ENCODE measurements at places on chromosomes 1 and 21.

- DNase-seq, result no peak
Measured at GRCh38 chr1:162502928-162503327, 5.3 kb downstream of the UHMK1 start.

DNA sequence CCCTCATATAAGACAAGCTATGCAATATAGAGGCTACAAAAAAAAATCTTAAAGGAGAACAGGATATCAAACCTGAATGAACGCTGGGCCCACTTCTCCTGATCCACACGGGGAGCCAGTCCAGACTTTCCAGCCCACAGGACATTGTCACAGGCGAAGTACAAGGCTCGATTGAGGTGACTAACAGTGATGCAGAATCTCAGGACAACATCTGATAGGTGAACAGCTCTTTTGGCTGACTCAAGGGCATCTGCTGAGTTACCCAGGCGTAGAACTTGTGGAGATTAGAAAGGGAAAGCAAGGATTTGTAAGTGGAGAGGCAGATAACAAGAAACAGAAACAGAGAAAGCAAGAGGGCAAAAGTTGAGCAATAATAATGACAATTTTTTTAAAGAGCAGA, 1.8 kb downstream of the PEX11B start:
- DNase-seq, result no peak

- no peak for DNase-seq
Measured at GRCh38 chr1:32775640-32776337, 41.4 kb downstream of the YARS1 start.

DNA sequence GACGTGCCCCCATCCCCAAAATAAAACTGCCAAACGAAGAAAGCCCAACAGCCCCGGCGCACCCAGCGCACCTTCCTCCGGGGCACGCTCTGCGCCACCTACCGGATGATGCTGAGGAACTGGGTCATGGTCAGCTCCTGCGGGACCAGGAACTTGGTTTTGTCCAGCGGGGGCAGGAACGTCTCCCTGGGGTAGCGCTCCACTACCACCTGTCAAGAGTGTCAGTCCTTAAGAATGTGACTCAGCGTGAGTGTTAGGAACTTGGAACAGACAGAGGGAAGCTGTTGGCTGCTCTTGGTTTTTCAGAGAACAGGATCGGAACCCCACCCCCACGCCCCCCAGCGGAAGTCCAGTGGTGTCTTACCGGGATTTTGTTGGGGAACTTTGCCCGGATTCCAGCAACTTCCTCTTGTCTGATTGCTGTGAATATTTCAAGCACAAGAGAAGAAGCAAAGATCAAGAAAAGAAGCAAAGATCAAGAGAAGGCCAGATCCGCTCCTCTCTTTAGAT, 431 bp downstream of the MAP1LC3C start:
- DNase-seq, result no peak

GRCh38 chr1:53543778-53544695, 84.8 kb downstream of the DMRTB1 start:
- DNase-seq, result no peak

GRCh38 chr1:167057241-167057688, 32.9 kb downstream of the GPA33 start:
- peak; percentile 83 for DNase-seq

GRCh38 chr1:65059930-65060538, 88.0 kb upstream of the AK4 start:
- DNase-seq, result no peak

DNA sequence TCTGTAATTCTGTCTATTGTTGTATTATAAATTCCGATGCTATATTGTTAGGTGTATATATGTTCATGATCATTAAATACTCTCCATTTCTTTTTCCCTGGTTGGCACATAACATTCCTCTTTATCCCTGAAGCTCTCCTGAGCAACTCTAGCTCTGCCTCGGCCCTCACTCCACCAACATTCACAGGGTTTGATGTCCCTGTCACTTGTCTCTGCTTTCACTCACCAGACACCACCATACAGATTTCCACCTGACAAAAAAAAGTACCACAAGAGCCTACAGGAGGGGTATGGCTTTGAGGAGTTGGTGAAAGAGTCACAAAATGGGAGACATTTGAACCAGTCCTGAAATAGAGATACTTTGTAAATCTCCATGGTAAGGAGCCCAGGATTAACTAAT, 8.8 kb upstream of the TSPEAR start:
- DNase-seq, result no peak

DNA sequence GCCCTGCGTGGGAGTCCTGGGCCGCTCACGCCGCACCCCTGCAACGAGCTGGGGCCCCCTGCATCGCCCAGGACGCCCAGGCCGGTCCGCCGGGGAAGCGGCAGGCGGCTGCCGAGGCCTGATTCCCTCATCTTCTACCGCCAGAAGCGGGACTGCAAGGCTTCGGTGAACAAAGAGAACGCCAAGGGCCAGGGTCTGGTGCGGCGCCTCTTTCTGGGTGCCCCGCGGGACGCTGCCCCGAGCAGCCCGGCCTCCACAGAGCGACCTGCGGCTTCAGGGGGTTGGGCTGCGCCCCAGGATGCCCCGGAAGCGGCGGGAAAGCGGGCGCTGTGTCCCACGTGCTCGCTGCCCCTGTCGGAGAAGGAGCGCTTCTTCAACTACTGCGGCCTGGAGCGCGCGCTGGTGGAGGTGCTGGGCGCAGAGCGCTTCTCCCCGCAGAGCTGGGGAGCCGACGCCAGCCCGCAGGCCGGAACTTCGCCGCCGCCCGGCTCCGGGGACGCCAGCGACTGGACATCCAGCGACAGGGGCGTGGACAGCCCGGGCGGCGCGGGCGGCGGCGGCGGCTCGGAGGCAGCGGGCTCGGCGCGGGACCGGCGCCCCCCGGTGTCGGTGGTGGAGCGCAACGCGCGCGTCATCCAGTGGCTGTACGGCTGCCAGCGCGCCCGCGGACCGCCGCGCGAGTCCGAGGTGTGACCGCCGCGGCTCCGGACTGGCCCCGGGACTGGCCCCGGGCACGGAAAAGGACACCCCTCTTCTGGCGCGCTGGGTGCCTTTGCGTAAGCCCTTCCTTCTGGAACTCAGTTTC, 2.7 kb downstream of the FAM110D start:
- DNase-seq, result peak; percentile 26

DNA sequence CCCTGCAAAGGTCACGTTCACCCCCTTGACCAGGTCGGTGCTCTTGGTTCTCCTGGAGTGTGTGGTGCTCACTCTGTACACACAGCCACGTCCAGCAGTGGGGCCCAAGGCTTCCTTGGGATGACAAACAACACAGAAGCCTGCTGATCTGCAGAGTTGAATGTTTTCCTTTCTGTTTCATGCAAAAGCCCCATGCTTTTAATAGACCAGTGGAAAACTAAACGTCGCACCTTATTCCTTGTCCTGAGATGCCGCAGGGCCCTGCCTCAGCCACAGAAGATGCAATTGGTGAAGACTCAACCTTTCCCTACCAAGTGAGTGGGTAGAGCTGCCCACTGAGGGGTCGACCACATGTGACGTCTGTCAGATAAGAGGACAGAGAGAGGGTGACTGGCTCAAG, 5.8 kb upstream of the PDPN start:
- DNase-seq, result no peak

- DNase-seq, result peak; percentile 86
Measured at GRCh38 chr1:76239470-76239918, 164.9 kb downstream of the ST6GALNAC3 start.

DNA sequence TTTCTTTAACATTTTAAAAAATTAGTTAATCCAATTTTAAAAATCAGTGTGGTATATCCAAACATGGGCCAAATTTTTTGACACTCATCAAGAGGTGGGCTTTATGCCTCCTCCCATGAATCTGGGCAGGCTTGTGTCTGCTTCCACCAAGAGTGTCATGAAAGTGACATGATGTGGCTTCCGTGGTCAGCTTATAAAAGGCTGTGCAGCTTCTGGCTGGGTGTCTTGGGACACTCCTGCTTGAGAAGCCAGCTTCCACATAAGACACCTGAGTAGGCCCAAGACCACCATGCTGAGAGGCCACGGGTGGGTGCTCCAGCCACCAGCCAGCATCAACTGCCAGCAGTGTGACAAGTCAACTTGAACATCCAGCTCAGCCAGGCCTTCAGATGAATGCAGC, 74.3 kb upstream of the RUNX3 start:
- no peak for DNase-seq

GRCh38 chr1:170175484-170175883, 29.7 kb downstream of the NTMT2 start:
- no peak for DNase-seq

DNA sequence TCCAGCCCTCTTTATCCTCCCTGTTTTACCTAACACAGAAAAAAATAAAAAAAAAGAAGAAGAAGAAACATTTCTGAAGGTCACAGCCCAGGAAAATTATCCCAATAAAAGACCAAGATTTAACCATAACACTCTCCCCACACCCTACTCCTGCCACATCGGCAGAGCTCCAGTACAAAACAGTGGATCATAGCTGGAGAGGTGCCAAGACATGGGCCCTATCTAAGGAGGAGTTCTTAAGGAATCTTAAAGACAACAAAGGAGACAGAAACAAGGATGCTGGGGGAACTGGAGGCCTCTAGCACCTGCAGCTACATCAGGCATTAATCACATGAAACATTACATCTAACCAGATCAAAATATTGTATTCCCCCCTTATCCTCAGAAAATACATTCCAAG, 432.8 kb downstream of the MATN1 start:
- DNase-seq, result no peak

- no peak for DNase-seq
Measured at GRCh38 chr1:53127546-53127945, 14.9 kb downstream of the SLC1A7 start.

DNA sequence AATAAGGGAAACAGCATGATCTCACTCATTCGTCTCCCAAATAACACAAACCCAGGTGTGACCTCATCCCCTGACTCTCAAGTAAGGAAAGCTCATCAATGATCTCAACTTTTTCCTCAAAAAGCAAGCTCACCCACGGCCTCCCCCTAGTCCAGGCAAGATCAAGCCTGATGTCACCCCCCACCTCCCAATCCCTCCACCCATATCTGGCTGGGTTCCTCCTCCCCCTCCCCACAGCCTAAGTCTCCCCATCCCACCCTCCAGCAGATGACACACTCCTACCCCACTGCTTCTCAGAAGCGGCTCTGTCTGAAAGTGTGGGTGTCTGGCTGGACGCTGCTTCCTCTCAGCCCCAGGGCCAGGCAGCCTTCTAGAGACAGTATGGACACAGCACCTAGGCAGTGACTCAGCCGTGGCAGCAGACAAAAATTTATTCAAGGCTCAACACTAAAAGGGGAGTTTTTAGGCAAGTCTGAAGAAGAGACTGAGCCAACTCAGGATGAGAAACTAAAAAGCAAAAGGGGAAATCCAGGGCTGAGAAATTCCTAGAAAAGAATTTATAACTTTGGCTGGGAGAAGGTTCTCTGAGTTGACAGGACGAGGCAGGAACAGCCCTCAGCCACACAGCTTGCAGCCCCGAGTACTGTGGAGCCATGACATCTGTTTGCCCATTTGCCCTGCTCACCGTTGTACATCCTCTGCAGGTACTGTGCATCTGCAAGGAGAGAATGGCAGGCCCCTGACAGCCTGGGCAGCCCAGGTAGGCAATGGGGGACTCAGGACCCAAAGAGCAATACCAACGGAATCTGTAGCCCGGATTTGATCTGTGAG, 81.6 kb upstream of the LRRC8D start:
- DNase-seq, result no peak

GRCh38 chr1:30381266-30381665, 342.1 kb downstream of the MATN1 start:
- DNase-seq, result no peak

GRCh38 chr1:234901491-234902049, 227.1 kb downstream of the TOMM20 start:
- no peak for DNase-seq

- DNase-seq, result no peak
Measured at GRCh38 chr1:242634732-242635131, 110.2 kb upstream of the PLD5 start.

GRCh38 chr1:186155594-186155993, 219.5 kb downstream of the TPR start:
- DNase-seq, result no peak

- DNase-seq, result peak; percentile 76
Measured at GRCh38 chr1:114116086-114116485, 37.6 kb downstream of the SYT6 start.

DNA sequence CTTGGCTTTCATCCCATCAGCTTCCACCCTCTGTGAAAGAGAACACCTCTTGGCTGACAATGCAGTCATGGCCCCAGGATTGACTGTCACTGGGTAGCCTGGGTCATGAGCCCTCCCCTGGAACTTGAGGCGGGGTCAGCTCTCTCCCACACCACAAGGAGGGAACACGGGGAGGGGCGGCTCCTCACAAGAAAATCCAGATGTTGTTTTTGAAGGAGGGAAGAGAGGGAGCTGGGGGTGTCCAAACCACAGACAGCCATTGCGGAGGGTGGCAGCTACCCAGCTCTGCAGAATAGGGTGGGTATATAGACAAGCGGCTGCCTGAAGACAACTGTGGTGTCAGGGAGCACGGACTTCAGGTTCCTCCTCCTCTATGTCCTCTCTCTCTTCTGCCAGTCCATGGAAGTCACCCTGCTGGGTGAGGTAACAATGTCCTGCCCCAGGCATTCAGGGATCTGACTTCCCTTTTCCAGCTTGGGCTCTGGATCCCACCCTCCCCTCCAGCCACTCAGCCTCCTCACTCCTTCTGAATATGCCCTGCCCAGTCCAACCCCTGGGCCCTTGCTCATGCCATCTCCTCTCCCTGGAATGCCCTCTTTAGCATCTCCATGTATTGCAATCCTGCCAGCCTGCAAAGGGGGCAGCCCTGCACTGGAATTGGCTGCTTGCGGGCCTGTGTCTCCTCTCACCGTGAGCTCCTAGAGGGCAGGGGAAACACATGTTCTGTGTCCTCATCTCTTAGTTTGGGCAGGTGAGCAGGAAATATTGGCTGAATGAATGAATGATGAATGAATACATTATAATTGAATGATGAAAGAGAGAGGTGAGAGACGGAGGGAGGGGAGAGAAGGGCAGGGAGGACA, 60.9 kb upstream of the RUNX3 start:
- DNase-seq, result no peak

GRCh38 chr1:26874896-26875295, 11.9 kb downstream of the SFN start:
- no peak for DNase-seq

DNA sequence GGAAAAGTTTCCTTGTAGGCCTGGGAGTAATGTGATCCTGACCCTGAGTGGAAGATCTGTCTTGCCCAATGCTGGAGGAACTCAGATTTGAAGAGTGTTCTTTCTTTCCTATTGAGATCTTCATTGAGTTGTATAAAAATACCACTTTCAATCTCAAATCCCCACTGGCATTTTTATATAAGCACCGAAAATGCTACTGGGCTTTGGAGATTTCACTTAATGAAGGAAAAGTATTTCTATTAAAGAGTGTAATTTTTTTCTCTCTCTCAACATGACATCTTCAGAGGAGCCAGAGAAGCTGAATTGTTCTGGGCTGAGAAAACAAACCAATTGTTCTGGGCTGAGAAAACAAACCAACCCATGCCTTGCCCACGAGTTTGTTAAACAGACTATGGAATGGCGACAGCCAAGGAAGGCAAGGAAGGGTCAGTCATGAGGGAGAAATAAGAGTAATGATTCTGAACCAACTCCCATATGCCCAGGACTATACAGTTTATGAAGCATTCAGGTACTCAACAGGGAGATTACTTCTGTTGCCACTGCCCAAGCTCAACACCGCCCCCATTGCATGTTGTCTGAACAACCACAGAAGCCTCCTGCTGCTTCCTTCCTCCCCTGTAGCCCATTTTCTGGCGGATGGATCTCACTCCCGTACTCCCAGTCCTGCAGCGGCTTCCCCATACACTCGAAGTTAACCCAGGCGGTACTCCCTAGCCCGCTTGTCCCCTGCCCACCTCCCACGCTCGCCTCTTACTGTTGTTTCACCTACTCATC, 103.2 kb downstream of the BEND5 start:
- peak; percentile 30 for DNase-seq
